Lower leg skin (tissue), 4 donors: ENCODE measurements at places on chromosomes 12 and 14.

DNA sequence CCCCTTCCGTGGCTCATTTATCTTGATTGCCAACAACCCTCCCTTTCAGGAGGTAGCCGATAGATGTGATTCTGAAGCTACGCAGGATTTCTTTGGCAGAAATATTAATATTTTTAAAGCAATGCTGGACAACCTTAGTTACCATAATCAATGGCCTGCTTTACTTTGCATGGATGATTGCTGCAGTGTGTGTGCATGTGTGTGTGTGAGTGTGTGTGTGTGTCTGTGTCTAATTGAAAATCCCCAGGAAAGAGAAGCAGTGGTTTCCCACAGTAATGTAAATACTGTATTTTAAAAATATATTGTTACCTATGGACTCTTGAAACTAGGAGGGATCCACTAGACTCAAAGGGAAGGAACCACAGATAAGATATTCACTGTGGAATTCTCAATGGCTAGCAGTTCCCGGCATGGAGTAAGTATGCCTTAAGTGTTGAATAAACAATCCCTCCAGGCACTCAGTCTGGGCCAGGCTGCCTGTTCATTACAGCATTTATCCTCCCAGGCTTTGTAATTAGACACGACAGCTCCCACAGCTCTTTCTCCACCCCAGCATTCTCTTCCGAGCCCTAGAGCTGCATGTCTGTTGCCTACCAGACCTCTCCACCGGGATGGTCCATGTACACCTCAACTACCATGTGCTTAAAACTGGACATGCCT is 22.5 kb upstream of the C14orf132 start:
- no peak for DNase-seq

- DNase-seq, result no peak
Measured at GRCh38 chr12:76226397-76226796, 121.8 kb downstream of the BBS10 start.

DNA sequence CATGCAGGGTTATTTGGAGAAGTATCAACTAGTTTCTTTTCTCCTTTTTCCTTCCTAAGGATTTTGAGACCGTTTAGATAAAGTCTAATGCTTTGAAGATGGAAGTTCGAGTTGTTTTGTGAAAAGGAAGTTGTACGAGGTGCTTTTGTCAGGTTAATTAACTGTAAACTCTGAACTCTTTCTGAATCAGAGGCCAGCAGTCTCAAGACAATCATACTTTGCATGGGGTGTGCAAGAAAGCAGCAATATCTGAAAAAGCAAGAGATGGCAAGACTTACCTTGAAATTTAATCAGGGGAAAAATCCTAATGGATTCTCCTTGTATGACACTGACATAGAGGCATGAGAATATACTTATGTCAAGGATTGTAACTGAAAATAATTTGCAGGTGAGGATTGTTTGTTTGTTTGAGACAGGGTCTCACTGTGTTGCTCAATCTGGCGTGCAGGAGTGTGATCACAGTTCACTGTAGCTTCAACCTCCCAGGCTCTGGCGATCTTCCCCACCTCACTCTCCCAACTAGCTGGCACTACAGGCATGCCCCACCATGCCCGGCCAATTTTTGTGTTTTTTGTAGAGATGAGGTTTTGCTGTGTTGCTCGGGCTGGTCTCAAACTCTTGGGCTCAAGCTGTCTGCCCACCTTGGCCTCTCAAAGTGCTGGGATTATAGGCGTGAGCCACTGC is 170.2 kb upstream of the HMGA2 start:
- no peak for DNase-seq

GRCh38 chr14:61484031-61484430 is 162.7 kb downstream of the PRKCH start:
- no peak for DNase-seq

GRCh38 chr12:97075934-97076630 is 169.0 kb downstream of the NEDD1 start:
- no peak for DNase-seq

DNA sequence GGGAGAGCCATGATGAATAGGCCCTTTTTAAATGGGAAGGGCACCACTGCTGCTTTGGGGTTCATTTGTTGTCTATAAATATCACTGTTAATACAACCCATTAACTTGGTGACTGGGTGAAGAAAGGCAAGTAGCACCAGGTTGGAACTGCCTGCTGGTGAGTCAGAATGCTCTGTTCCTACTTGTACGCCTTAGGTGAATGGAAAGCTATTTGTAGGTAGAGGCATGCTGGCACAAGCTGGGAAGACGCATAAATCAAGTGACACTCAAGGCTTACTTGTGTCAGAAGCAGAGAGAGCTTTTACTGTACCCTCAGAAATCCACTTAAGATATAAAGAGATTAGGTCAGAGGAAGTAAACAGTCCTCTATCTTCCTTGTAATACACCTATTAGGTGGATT is 142.5 kb downstream of the TMX1 start:
- peak; percentile 77 for DNase-seq

DNA sequence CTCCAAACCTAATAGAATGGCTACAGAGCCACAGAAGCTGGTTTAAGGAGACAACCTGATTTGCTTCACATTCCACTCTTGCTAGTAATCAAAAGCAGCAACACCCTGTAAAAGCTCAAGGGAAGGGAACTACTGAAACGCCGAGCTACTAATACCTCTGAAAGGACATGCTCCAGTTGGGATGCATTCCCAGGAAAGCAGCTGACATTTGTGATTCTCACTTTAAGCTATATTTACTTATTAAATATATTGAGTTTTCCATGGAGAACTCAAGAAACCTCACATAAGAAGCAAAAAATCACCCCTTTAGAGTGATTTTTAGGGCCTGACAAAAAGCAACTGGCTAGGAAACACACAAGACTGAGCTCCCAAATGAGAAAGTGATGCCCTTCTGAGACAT is 1073.0 kb upstream of the FLRT2 start:
- DNase-seq, result no peak

- DNase-seq, result peak; percentile 95
Measured at GRCh38 chr12:98397323-98398105, 117.9 kb upstream of the TMPO start.

- DNase-seq, result no peak
Measured at GRCh38 chr12:98446682-98447081, 68.7 kb upstream of the TMPO start.

GRCh38 chr12:67964456-67964855 is 24.8 kb upstream of the IFNG-AS1 start:
- DNase-seq, result no peak

- no peak for DNase-seq
Measured at GRCh38 chr12:11578461-11578993, 70.9 kb upstream of the ETV6 start.

DNA sequence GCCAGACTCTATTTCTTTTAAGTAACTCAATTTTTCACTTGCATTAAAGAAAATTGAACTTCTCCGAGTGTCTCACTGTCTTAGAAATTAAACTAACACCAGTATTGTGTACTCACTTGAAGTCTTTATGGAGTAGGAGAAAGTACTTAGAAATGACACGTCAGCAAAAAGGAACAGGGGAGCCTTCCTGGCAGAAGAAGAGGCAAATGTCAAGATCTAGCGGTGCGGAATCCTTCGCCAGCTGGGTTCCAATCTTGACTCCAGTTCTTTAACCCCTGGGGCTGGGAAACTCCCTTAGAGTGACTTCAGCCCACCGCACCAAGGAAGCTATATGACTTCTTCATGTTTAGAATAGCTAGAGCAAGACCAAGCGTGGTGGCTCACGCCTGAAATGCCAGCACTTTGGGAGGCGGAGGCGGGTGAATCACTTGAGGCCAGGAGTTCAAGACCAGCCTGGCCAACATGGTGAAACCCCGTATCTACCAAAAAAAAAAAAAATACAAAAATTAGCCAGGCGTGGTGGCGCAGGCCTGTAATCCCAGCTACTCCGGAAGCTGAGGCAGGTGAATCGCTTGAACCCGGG is 34.4 kb downstream of the WBP11 start:
- DNase-seq, result peak; percentile 87

DNA sequence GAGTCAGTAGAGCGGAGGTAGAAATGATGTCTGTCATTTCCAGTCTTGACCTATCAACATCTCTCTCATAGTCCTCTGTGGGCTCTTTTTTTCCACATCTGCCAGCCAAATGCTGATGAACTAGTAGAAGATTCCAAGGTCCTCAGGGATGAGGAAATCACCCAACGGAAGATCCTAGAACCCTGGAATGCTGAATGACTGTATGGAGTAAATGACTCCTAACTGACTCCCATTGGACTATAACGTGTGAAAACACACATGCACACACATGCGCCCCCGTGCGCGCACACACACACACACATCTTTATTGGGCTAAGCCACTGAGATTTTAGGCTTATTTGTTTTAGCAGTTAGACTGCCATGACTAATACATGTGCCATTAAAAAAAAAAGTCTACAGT is 159.2 kb downstream of the MYRFL start:
- no peak for DNase-seq

DNA sequence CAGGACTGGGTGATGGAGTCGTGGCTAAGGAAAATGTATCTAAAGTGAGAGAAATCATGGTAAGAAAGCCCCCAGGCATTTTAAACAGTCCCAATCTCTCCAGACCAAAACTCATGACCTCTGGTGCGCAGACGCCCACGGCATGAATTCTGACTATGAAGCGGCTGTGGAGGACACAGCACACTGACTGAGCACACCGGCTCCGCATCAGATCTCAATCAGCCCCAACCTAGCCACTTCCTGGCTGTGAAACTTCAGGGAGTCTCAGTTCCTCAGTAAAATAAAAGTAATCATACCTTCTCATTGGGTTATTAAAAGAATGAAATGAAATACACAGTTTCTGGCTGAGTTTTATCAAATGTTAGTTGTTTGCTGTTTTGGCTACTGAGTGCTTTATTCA is 38.7 kb downstream of the SETD3 start:
- no peak for DNase-seq

- no peak for DNase-seq
Measured at GRCh38 chr12:84974155-84974815, 61.7 kb upstream of the SLC6A15 start.

- no peak for DNase-seq
Measured at GRCh38 chr12:114657597-114657920, 26.4 kb downstream of the TBX3 start.

GRCh38 chr12:11686120-11686519 is 36.6 kb downstream of the ETV6 start:
- no peak for DNase-seq

DNA sequence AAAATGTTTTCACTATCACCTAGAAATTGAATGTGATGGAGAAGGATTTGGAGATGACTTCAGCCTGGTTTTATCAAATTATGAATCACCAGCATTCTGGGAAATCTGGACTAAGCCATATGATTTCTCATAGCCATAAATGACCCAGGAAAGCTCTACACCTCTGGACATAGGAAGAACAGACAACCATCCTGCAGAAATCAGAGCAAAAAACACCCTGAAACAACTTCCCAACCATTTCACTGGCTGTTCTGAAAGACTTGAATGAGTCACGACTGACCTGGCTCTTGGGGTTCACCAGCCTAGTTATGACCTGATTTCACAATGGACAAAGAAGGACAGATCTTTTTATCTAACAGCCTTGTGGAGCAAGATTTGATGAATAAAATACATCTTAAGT is 123.8 kb downstream of the KCNH5 start:
- no peak for DNase-seq

- no peak for DNase-seq
Measured at GRCh38 chr12:33546004-33546403, 106.4 kb upstream of the SYT10 start.

DNA sequence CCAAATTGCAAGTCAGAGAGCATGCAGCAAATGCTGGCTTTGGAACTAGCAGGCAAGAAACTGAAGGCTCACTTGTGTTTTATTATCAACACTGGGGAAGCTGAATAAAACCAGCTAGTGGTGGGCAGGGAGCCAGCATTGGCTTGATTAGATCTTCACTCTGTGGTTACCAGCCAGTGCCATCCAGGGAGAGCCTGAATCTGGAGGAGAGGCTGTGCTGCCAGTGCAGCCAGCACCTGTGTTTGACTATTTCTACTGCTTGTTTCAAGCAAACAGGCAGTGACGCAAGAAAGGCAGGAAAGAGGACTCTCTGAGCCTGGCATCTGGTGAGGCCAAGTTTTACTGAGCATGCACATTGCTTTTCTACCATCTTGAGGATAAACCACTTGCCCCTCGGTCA is 247.0 kb downstream of the PHLDA1 start:
- peak; percentile 37 for DNase-seq

DNA sequence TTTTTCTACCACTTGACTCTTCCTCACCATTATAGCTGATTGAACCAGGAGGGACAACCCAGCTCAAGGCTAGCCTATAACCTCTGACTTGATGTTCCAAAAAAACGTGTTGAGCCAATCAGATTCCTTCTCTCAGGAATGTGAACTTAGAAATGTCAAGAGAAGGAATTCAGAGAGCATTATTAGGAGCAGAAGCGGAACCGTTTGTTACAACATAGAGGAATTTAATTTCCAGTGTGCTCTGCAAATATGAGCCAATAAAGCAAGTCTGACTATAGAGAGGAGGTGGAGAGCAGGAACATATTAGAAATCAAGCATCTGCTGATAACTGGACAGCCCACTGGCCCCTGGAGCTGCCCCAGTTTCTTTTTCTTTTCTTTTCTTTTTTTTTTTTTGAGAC is 15.3 kb upstream of the PELI2 start:
- DNase-seq, result no peak

- no peak for DNase-seq
Measured at GRCh38 chr12:26088998-26089397, 35.8 kb downstream of the BHLHE41 start.

DNA sequence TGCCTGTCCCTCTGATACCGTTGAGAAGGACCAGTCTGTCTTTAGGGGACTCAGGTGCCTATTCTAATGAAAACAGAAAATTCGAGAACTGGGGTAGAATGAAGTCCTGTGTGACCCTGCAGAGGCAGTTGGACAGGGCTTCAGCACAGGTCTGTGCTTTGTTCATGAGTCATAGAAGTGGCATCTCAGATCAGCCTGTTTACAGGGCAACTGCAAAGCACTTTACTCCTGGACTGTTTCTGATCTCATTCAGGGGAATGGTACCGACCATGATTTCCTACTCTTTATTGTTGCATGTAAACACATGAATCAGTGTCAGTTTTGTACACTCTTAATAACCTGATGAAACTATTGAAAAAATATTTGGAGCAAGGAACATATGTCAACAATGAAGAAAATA is 1517.0 kb downstream of the AACS start:
- no peak for DNase-seq

GRCh38 chr12:58918469-58918844 is 1.8 kb downstream of the LRIG3 start:
- DNase-seq, result no peak

- DNase-seq, result no peak
Measured at GRCh38 chr12:53975064-53975471, 314 bp upstream of the HOTAIR start.

DNA sequence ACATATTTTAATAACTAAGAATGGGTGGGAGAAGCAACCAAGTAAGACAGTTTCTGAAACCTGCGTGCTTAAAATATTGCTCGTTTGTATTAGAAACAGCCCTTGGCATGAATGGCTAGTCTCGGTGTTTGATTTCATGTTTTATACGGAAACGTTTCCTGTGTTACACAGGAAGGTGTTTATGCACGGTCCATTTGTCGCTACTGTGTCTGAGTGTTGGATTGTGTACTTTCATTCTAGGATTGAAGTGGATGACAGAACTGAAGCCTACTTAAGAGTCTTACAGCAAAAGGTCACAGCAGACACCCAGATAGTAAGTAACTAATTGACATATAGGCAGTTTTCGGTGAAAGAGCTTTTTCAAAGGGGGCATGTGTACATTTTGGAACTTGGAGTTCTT is 19.6 kb downstream of the PIWIL1 start:
- DNase-seq, result no peak
